ENCODE measurements at places on chromosomes 2 and 18.

GRCh38 chr2:242020196-242021004 lies 150.9 kb downstream of the RTP5 start:
- DNase-seq, result no peak

DNA sequence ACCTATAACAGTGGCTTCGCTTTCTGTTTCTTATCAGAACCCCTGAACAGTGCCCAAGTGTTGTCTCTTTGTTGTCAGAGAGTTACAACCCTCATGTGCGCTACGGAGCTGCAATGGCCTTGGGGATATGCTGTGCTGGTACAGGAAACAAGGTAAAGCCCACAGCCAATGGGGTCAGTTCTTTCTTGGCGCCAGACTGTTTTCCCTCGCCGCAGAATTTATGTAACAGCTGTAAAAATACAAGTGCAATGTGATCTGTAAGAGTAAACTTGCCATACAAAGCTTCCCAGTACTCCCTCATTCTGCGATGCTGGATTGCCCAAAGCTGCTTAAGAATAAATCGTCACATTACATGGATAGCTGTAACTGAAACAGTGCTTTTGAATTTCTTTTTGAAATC lies 13.9 kb upstream of the HTR2B start:
- no peak for DNase-seq

GRCh38 chr2:128317181-128317898 lies 1.3 kb downstream of the HS6ST1 start:
- no peak for DNase-seq

- DNase-seq, result no peak
Observed at GRCh38 chr2:139059617-139060016, 279.4 kb upstream of the NXPH2 start.
